GM23338 (cell line): ENCODE measurements at places on chromosomes 4 and X. TPM values are rescaled to one million over a fixed set of nuclear protein-coding genes. Genes with fewer than 3 reads are reported as not detected.

DNA sequence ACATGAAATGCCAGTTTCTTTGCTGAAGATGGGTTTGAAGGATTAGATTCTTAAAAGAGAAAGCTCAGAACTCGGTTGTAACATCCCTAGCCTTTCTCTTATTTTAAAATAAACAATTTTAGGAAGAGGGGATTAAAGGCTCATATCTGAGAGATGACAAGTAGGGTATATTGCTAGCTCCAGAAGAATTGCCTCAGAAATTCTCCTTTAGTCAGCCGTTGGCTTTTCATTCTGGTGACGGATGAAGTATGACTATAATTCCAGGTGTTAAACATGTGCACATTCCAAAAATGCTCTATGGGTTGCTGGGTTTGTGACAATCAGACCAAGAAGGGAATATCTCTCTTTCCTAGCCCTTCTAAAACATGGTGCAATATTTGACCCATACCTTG, 17.8 kb downstream of the DKK2 start:
- H3K4me1 ChIP-seq, result peaks cover 7% of the 10 kb centered on the region; the same call in 1 of the 2 replicates
- DNase-seq, result no peak
- H3K4me3 ChIP-seq, result no peak overlapping the region
- H3K36me3 ChIP-seq, result no peaks in the 10 kb centered on the region

- H3K36me3 ChIP-seq, result no peaks in the 10 kb centered on the region
- no peak overlapping the region for H3K27ac ChIP-seq
- no peak overlapping the region for H3K4me3 ChIP-seq
- DNase-seq, result no peak
- no peaks in the 10 kb centered on the region for H3K4me1 ChIP-seq
- no peaks in the 10 kb centered on the region for H3K27me3 ChIP-seq
These were observed 245.2 kb upstream of the DIPK2B start for GRCh38 chrX:45445745-45446412.

The DUX4 gene
- not detected in 2 replicates for total RNA-seq

The PASD1 gene
- total RNA-seq, result 0.24 TPM in 1 of 2 replicates, not detected in the other
